Amniotic stem cell (primary cell): ENCODE measurements at places on chromosomes 2 and 18.

DNA sequence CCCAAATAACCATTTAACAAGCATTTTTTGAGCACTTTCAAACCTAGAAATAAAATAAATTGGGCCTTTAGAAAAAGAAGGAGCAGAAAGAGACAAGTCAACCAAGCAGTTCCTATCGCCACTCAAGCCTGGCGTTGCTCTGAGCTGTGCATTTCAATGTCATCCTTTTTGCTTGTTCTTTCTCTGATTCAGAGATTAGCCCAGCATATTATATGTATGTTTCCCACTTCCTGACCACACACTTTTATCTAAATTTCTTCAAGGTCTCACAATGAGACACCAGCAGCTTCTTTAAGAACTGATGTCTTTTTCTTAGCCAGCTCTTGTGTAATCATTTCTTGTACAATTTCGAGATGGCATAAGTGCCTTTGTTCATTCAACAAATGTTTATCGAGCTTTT lies 344.5 kb upstream of the ID2 start:
- DNase-seq = no peak

DNA sequence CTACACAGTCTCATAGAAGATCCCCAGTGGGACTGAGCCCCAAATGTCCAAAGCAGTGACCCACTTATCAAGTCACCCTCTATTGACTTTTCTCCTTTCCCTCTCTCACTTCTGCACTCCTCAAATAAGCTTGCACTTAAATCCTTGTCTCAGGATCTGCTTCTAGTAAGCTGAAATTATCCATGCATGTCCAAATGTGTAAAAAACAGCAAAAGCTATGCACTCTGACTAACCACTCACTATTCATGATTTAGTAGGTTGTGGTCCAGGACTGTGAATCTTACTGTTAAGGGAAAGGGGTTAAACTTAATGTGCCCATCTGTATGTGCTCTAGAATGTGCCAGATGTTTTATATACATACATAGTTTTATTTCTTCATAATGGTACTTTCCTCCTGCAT lies 115.4 kb downstream of the SCG2 start:
- DNase-seq = no peak

DNA sequence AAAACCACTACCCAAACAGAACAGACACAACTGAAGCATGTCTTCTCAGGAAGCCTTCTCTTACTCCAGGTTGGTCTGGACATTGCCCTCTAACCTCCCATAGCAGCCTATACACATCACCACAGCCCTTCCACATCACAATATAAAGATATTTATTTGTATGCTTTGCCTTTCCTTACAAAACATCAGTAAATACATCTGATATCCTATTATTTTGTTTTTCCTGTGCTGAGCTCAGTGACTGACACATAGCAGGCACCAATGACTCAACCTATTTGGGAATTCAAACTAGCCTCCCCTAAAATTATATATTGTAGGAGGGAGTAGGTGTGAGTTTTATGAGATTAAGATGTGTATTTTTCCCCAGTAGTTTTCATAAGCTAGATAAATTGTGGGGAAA lies 28.8 kb downstream of the SLC40A1 start:
- DNase-seq = no peak

GRCh38 chr2:199624958-199625357 lies 167.2 kb upstream of the SATB2 start:
- DNase-seq = no peak

- no peak for DNase-seq
Measured at GRCh38 chr2:168002021-168002553, 245.3 kb downstream of the STK39 start.

GRCh38 chr2:170714381-170715061 lies 616 bp upstream of the SP5 start:
- DNase-seq = no peak

DNA sequence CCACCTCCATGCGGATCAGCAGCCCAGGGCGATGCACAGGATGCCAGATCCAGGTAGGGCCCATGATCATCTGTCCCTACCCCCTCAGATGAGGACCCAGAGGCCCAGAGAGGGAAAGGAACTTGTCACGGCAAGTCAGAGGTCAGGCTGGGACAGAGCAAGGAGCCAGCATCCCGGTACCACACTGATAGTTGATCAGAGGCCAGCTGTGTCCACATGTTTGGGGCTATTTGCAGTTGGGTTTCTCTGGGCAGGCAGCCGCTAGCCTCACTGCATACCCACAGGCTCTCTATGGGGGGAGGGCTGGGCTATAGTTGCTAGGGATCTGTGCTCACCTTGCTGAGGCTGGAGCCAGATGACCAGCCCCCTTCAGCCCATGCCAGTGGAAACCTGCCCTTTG lies 9.6 kb downstream of the GAREM2 start:
- no peak for DNase-seq

- DNase-seq = no peak
Measured at GRCh38 chr18:54116541-54117257, 107.8 kb downstream of the MBD2 start.

- no peak for DNase-seq
Measured at GRCh38 chr2:57602733-57603132, 443.9 kb upstream of the VRK2 start.

DNA sequence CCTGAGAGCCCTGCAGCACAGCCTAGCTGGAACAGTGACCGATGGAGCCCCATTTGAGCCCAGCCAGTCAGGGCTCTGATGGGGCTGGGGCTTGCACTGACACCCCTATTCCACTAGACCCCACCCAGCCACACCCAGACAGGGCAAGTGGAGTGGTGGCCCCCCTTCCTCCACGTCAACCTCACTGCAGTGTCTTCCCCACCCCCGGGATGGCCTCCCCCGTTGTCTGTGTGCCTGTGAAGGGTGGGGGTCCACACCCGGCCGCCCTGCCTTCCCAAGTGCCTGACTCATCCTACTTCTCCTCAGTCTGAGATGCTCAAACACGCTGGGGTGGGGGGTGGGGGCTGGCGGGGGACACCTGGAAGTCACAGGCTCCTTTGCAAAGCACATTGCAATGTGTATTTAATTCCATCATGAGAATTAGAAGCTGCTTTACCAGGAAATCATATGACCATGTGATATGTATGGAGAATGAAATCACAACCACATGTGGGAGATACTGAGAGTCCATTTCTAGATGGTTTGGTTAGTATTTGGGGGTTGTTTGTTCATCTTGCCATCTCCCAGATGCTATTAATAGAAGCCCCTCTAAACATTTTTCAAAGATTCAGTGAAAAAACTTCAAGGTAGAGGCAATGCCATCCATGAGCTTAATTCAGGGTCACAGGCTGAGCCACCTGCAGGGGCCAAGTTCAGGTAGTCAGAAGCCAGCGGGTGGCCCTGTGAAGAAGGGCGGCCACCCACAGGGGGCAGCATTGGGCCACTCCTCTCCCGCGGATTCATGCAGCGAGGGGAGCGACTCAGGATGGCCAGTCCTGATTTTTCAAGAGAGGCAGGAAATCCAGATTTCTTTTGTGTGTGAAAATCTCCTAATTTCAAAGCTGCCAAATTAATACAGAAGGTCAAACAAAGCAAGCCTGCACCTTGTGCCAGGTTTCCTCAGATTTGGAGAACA lies 22.7 kb upstream of the GMPPA start:
- DNase-seq = no peak

- no peak for DNase-seq
Measured at GRCh38 chr2:95353613-95354468, 48.7 kb upstream of the FAHD2A start.

DNA sequence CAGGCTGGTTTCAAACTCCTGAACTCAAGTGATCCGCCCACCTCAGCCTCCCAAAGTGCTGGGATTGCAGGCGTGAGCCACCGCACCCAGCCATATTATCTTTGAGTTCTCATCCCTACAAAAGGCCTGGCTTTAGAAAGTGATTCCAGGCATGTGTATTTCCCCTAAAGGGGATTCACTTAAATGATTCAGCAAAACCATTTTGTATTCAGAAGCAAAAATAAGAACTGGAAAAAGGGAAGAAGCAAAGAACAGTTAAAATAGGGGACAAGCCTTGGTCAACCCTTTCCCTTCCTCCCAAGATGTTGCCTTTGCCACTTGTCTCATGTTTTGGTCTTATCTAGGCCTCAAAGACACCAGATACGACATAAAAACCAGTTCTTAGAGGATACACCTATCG lies 10.5 kb downstream of the TM4SF20 start:
- DNase-seq = no peak

- DNase-seq = no peak
Measured at GRCh38 chr2:173647681-173648311, 293.1 kb downstream of the CDCA7 start.

GRCh38 chr2:84309281-84309680 lies 149.8 kb downstream of the SUCLG1 start:
- DNase-seq = no peak

DNA sequence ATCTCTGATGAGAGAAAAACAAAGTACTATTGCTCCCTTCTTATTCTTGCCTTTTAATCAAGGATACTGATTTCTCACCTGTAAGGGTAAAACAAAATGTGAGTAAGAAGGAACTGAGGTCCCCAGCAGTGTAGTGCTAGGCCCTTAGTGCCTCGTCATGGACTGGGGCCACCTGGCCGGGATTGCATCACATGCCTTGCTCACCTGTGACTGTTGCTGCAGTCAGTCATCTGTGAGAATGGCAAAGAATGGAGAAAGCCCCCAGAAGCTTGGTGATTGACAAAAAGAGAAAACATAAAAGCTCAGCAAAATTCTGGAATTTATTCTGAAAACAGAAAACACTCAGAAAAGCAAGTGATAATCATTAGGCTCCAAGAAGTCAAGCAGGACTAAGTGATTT lies 63.4 kb downstream of the SPATS2L start:
- DNase-seq = no peak

DNA sequence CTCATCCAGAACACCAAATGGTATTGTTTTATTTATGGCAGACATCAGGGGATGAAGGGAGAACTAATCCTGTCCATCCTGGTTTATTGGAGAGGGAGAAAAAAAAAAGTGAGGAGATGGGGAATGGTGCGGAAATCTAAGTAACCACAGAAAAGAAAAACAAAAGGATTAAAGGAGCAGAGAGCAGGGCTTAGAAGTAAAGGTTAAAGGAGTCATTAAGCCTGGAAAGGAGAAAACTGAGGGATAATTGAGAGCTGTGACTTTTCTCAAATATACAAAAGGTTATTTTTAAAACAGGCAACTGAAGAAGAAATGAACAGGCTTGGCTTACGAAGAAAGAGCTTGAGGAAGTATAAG lies 127.2 kb upstream of the PPP1CB start:
- no peak for DNase-seq

GRCh38 chr2:86464652-86465051 lies 23.5 kb downstream of the KDM3A start:
- DNase-seq = no peak

DNA sequence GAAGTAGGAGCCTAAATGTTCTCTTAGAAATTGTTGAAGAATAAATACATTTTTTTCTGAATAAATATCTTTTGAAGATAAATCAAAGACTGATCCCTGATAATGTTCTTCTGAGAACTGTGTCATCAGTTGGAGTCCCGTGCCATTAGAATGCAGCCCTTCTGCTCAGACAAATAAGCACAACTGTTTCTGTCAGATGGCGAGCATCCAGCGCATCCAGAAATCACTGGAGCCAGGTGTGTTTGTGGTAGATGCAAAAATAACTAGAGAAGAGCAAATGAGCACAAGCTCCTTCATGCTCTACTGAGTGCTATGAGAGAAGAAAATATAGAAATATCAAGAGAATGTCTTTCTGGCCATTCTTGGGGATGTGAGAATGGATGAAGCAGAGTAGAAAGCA lies 573.7 kb downstream of the THSD7B start:
- no peak for DNase-seq

GRCh38 chr2:111640480-111640879 lies 243.5 kb downstream of the ANAPC1 start:
- no peak for DNase-seq

- no peak for DNase-seq
Measured at GRCh38 chr2:67321588-67321903, 75.6 kb upstream of the ETAA1 start.

- no peak for DNase-seq
Measured at GRCh38 chr2:18276583-18277075, 283.8 kb downstream of the RDH14 start.

GRCh38 chr18:6920099-6920955 lies 190.8 kb downstream of the ARHGAP28 start:
- no peak for DNase-seq

DNA sequence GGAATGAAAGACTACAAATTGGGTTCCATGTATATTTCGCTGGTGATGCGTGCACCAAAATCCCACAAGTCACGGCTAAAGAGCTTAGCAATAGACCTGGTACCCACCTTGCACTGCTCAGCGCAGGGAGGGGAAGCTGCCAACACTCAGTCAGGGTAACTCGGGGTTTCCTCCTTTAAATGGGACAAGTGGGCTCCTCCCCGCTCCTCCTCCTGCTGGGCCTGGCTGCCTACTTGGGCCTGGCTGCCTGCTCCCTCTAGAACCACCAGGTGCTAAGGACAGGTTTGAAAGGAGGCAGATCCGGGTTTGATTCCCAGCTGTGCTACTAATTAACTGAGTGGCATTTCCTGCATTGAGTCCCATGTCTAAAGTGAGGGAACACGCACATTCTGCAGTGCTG lies 23.4 kb downstream of the MYO7B start:
- DNase-seq = no peak

DNA sequence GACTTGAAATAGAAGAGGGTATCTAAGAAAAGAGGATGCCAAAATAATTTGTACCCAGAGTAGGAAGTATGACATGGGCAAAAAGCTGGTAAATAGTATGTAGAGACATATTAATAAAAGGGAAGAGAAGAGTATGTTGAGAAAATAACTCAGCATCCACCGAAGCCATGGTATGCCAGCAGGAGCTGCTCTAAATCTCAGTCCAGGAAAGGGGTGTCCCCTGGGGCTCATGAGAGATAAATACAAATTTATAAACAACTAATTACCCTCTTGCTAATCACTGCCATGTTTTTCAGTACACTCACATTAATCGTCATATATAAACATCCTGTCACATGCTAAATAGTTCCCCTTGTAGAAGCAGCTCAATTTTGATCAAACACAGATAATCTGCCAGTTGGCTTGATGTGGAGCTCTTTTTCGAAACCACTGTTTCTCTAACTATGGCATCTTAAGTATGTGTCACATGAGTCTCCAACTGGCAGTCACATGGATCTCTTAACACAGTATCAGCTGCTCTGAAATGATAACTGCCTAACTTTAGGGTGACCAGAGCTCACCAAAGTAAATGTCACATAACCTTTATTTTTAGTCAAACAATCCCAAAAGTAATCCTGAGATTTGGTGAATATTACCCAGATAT lies 31.9 kb downstream of the EXOC6B start:
- DNase-seq = no peak

DNA sequence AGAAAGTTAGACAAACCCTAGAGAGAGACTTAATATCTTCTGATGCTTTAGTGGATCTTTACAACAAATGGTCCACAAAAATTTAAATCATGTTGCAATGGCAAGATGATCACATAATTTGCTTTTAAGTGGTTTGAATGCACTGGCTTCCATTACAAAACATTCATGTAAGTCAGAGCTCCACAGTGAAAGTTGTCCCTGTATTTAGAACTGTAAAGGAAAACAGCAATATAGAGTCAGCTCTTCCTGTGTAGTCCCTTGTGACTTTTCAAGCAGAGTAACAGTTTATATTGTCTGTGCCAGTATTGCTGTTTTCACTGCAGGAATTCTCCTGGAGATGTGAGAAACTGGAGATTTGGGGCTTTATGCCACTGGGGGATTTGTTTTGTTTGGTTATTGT lies 77.7 kb downstream of the MEIS1 start:
- no peak for DNase-seq
